ENCODE measurements at places on chromosomes 12 and 14. TPM values are rescaled to one million over a fixed set of nuclear protein-coding genes. Genes with fewer than 3 reads are reported as not detected.

DNA sequence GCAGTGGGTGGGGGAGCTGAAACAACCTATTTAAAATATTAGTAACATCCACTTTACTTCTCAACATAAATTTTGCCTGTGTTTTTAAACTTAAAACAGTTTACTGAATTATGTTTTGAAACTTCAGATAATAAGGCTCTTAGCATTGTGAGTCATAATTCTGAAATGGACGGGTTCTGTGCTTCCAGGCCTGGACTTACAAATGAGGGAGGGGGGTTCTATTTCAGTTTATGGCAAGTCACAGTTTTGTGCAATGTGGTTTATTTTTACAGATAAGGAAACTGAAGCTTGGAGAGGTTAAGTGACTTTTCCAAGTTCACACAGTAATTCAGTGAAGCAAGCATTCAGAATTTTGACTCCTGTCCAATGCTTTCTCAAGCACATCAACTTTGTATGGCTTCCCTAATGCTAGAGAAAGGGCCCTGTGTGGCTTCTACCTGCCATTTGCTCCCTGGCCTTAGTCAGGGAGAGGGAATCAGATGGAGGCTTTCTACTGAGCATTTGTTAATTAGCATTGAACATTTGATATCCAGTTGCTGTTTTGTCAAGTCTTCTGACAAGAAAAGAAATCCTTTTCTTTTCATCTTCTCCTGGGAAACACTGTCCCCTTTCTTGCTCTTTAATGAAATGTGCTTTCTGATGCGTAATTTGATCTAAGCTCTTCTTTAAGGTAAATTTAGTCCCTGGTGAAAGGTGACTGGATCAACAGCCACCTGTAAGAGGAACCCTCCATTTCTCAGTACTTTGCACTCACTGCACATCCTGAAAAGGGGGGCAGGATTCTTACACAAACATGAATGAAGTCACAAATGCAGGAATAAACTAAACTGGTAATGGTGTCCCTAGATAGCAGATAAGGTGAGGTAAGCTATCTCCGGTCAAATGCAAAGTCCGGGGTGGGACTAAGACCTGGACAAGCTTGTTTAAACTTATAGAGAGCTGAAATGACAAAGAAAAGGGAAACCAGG lies 2.5 kb upstream of the SALL2 start:
- no peak for DNase-seq

GSG1 gene
- total RNA-seq, result not detected

DNA sequence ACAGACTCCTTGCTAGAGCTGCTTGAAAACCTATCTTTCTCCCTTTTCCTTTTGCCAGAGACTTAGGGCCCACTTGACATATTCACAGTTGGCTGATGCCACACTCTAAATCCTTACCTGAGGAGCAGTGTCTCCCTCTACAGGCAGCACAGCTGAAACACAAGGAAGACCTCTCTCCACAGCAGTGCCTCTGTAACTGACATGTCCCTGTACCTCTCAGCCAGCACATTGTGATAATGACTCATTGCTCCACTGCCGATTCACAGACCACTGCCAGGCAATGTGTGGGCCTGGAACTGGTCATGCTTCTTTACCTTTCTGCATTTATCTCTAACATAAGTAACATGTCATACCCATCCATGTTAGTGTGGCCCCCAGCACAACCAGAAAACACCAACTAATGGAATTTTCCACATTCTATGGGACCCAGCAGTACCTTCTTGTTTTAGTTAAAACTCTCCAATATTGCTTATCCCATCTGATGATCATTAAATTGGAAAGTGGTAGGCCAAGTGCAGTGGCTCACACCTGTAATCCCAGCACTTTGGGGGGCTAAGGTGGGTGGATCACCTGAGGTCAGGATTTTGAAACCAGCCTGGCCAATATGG lies 56.5 kb downstream of the GTF2A1 start:
- DNase-seq, result no peak

ZC3H10 gene
- 2.1 TPM for total RNA-seq

GRCh38 chr12:79275631-79276030 lies 411.1 kb downstream of the SYT1 start:
- DNase-seq, result no peak

- DNase-seq, result peak; percentile 70
Measured at GRCh38 chr14:69059658-69060623, 80.8 kb upstream of the ACTN1 start.

- no peak for DNase-seq
Measured at GRCh38 chr12:26867080-26867479, 34.1 kb upstream of the ITPR2 start.

DNA sequence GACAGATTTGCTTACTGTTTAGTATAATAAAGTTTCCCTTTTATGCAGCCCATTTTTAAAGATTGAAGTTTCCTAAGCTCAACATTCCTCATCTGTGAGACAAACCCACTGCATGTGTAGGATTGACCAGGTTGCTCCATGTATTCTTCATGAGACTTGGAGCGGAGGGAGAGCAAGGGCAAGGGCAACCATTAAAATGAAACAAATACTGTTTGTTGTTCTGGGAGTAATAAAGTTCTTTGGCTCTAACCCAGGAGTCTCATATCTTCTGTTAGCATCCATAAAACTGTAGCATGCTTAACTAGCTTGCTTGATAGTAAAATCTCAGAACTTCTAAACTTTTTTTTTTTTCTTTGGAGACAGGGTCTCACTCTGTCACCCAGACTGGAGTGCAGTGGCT lies 74.2 kb downstream of the NTS start:
- DNase-seq, result no peak

- no peak for DNase-seq
Measured at GRCh38 chr12:26298785-26299621, 103.6 kb downstream of the SSPN start.

BTG1 gene
- total RNA-seq, result 162 TPM

- DNase-seq, result peak; percentile 22
Measured at GRCh38 chr12:105064564-105065178, 19.6 kb downstream of the ALDH1L2 start.

DNA sequence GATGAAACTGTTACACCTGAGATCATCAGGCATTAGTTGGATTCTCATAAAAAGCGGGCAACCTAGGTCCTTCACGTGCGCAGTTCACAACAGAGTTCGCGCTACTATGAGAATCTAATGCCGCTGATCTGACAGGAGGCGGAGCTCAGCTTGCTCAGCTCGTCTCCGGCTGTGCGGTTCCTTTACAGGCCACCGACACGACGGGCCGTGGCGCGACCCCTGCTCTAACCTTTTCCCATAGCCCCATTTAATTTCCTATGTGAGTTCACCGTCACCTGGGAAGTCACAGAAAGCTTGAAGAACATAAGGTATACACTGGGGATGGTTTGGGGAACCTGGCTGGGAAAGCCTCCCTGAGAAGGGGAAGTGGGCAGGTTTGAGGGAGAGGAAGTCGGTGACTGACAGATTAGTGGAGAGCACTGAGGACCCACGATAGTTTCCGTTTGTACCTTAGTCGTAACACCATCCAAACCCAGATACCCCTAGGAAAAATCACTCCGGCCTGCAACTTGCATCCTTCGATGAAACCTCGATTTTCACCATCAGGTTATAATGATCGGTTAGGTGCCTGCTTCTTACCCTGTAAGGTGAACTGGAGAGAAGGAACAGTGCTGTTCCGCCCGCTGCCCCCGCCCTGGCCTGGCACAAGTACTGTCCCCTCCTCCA lies 2.8 kb upstream of the AAAS start:
- peak; percentile 60 for DNase-seq

CISTR gene
- total RNA-seq, result not detected

DNA sequence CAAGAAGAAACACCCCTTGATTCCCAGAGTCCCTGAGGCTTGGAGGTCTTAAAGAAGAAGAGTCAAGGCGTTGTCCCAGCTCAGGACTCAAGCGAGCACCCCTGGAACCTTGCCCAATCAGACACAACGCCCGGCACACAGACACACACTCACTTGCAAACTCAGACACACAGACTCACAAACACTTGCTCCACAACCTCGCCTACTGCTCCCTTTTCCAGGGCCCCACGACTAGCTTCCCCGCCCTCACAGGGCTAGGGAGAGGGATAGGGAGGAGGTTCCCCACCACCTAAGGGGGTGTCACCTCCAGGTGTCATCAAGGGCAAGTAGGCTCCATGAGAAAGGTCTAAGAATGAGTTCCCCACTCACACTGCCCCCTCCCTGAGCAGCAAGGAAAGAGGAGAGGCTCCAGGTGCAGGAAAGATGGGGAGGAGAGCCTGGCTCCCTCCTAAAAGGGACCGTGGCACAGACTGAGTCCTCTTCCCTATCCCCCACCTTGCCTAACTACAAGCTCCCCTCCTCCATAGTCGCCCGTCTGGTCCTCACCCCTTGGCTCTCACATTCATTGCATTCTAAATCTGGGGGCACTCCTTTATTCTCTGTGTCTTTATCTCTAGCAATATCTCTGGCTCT lies 717 bp downstream of the WNT10B start:
- no peak for DNase-seq

TAS2R43 gene
- total RNA-seq, result 10.5 TPM

- no peak for DNase-seq
Measured at GRCh38 chr12:50085615-50086072, 502 bp downstream of the SMARCD1 start.

DNA sequence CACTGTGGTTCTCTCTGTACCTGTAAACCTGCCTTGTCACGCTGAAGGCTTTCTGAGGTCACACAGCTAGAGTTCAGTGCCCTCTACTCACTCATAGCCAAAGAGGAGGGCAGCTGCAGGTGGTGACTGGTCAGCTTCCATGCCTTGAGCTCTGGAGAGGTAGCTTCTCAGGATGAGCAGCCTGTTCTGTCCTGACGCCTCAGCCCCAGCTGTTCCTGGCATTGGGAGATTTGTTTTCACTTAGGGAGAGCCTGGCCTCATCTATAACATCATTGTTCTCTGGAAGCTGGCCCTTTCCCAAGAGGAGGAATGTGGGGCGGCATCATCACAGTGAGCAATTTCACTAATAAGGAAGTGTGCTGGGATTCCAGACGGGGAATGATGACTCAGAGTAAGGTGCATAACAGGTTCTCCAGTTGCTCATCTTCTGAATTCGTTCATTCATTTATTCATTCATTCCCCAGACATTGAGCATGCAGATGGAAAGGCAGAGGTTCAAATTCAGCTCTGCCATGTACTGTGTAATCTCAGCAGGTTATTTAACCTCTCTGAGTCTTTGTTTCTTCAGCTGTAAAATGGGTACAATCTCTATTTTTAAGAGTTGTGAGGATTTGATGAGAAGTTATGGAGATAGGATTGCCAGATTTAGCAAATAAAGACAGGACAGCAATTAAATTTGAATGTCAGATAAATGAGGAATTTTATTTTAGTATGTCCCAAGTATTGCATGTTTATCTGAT lies 255.8 kb upstream of the CRY1 start:
- DNase-seq, result no peak

RNF34 gene
- 27.3 TPM for total RNA-seq

JPH4 gene
- total RNA-seq, result 3.1 TPM

DNA sequence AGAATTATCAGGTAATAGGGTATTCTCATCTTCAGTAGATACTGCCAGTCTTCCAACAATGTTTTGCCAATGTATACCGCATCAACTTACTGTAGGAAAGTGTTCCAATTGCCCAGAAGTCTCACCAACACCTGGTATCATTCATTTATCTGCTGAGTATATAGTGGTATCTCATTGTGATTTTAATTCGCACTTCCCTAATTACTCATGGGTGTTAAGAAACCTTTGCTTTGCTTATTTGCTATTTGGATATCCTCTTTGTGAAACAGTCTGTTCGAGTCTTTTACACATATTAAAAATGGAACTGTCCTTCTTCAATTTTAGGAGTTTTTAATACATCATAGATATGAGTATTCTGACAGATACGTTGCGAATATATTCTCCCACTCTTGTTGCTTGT lies 6.1 kb downstream of the TM7SF3 start:
- DNase-seq, result no peak

DNA sequence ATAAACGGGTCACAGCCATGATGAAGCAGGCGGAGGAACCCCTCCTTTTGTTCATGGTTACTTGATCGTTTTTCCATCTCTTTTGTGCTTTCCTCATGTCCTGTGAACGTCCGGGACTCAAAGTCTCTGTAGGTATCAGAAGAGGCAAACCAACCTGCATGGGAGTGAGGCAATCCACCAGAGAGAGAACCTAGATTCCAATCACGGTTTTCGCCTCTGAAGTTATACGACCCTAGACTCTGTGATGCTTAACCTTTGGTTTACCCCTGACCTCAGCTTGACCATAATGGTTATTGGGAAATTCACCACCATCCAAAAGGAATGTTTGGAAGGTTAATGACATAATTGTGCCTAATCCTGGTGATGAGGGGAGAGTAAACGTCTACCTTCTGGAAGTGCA lies 186.8 kb upstream of the PRICKLE1 start:
- DNase-seq, result no peak

MFAP5 gene
- 2.3 TPM for total RNA-seq

DNA sequence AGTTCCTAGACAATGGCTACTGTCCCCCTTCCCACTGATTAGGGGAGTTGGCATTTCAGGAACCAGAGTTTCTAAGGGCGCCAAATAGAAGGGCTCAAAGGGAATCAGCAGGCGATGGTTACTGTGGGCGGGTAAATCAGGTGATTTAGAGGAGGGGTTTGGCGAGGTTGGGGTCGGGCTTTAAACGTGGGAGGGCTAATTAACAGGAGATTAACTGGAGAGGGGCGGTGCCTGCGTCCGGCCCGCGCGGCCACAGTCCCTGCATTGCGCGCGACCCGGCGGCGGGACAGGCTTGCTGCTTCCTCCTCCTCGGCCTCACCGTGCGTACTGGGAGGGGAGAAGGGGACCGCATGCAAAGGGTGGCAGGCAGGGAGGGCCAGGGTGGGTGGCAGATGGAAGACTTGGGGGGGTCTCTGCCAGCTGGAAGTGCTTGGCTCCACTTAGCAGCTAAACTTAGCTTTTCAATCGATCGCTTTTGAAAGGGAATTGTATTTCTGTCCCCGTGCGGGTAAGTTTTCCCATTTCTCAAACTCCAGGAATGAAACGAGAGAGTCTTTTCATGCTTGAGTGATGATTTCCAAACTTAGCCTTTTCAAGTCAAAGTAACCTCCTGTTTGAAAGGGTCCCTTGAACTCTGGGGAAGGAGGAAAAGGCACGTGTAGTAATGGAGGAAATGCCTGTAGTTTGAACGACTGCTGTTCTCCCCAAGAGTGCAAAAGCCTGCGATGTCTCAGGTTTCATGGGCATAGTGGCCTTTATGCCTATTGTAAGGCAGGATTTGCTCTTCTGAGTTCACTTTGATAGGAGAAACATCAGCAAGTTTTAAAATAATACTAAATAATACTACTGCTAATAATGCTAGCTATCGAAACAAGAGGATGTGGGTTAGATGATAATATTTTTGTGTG lies at the start of gene MGST1:
Gene MGST1 (plus strand): TSS at position 255 of the 908 bp plus-strand sequence. CDS start 6,608 bp downstream, outside the sequence.
- DNase-seq, result peak; percentile 89

POTEM gene
- total RNA-seq, result not detected

DNA sequence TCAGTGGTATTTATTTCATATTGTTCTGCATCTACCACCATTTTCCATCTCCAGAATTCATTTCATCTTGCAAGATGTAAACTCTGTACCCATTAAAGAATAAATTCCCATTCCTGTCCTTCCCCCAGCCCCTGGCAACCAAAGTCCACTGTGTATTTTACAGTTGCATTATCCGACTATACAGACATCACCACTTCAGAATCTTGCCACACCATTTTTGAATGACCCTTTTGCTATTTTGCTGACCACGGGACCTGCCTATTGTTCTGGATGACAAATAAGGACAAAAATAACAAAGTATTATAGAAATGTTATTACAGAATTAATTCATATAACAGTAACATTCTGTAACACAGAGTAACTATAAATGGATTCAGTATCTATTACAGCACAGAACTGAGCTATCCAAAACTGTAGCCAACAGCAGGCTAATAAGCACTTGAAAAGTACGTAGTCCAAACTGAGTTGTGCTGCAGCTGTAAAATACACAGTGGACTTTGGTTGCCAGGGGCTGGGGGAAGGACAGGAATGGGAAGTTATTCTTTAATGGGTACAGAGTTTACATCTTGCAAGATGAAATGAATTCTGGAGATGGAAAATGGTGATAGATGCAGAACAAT lies 61.3 kb downstream of the CDK17 start:
- no peak for DNase-seq

Measured in upper lobe of left lung (tissue), 6 donors.